AG09319 (cell line): ENCODE measurements at places on chromosomes 1 and 21.

DNA sequence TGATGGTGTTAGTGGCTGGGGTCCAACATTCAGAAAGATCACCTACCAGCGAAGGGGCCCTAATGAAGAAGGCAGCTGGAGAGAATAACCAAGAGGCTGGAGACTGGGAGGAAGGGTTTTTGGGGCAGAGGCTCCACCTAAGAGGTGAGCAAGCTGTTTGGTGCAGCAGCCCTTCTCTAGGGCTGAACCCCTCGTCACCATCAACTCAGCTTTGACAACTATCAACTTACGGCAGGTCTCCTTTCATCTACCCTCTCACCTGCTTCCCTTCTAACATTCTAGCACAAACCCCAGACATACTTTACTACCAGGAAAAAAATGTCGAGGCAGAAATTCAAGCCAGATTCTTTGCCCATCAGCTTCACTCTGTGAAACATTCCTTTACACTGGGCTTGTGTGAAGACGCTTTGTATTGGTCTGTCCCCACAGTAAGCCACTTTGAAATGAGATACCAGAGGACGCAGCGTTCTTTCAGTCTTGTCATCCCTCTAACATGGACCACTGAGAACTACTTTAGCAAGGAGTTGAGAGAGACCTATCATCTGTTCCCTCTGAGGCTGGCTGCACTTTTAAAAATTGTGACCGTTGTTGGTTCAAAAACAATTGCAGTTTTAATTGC lies 84.6 kb downstream of the RAVER2 start:
- no peak for DNase-seq

GRCh38 chr1:187921426-187921825 lies 1092.7 kb downstream of the PLA2G4A start:
- no peak for DNase-seq

DNA sequence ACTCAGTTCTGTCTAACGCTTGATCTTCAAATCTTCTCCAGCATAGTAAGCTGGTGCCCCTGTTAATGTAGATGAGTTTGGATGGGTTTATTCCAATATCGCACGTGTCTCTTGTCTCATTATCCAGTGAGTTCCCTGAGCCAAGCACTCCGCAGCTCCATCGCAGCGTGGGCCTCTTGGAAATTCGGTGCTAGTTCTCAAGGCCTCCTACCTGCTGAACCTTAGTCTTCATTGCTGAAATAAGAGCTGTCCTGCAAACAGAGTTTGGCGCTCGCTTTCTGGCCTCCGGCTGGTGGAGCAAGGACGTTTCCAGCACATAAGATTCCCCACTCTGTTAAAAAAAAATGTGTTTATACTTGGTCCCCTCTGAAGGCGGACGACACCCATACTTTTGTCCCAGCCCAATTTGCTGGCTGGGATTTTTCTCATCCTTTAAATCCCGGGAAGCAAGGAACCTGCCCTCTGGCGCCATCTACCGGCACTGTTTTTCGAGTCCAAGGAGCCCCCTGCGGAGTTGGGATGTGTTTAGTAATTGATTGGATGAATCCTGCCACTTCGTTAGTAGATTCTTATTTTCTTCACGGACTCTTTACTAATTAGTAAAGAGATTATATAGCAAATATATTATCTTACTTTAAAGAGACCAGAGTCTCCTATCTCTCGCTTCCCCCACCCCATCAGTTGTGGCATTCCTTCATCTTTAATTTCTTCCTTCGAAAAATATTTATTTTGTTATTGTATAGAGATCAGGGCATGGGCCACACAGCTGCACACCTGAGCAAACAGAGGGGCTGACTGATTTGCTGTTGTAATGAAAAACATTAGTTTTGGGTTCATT lies 14.7 kb downstream of the JUN start:
- DNase-seq, result no peak

DNA sequence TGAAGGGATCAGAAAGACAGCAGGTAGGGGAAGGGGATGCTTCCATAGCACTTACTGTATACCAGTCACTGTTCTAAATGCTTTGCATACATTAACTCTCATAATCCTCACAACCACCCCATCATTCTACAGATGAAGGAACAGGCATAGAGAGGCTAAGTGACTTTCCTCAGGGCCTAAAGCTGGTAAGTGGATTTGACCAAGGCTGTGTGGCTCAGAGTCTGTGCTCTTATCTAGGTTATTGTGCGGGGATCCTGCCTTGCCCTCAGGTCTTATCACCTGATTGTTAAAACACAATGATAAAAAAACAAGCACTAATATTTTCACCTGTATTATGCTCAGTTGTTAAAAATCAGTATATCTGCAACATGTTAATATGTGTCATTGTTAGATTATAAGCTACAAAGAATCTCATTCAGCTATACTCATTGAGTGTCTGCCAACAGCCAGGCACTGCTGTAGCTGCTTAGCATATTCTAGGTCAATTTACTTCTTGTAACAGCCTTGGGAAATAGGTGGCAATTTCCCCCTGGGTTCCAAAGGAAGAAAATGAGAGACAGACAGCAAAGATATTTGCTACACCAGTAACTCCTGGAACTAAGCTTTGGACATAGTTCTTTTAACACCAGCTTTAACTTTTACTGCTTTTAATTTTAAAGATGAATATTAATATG lies 38.6 kb upstream of the RBM15 start:
- no peak for DNase-seq

- no peak for DNase-seq
Observed at GRCh38 chr1:229117664-229118300, 153.1 kb upstream of the RAB4A start.
